Activated T-helper 1 cell treated with anti-CD3 and anti-CD28 coated beads, Interleukin-12 subunit alpha, Interleukin-12 subunit beta, Interleukin-2, Interleukin-4 antibody, amounts not matched to agents 30 ng/mL and 10 ng/mL and 1 ng/mL, durations not matched to agents 14 hours and 24 hours and 36 hours (primary cell): ENCODE measurements at places on chromosomes 11 and 22. TPM values are rescaled to one million over a fixed set of nuclear protein-coding genes. Genes with fewer than 3 reads are reported as not detected.

DNA sequence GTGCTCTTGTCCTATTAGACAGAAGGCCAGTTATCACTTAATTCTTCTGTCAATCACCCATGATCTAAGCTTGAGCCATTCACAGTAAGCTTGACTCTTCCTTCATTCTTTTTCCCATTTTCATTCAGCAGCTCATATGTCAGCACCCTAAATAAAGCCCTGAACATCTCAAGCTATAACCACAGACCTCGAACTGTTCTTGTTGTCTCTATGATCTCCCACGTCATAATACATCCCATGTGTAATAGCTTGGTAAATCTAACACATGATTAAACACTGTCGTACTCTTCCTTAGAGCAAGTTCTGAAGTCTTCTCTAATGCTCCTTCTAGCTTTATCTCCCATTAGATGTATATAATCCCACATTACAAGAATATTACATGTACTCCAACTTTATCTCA, 14.4 kb downstream of the MUC15 start:
- no peak for DNase-seq
- H3K36me3 ChIP-seq: no peaks in the 10 kb centered on the region
- no peaks in the 10 kb centered on the region for H3K27me3 ChIP-seq
- H3K4me3 ChIP-seq: no peak overlapping the region

GRCh38 chr11:65573391-65574079, 1.2 kb downstream of the FAM89B start:
- H3K27ac ChIP-seq: peak overlapping the region; percentile 89
- no peaks in the 10 kb centered on the region for H3K27me3 ChIP-seq
- H3K36me3 ChIP-seq: peaks cover 27% of the 10 kb centered on the region

DNA sequence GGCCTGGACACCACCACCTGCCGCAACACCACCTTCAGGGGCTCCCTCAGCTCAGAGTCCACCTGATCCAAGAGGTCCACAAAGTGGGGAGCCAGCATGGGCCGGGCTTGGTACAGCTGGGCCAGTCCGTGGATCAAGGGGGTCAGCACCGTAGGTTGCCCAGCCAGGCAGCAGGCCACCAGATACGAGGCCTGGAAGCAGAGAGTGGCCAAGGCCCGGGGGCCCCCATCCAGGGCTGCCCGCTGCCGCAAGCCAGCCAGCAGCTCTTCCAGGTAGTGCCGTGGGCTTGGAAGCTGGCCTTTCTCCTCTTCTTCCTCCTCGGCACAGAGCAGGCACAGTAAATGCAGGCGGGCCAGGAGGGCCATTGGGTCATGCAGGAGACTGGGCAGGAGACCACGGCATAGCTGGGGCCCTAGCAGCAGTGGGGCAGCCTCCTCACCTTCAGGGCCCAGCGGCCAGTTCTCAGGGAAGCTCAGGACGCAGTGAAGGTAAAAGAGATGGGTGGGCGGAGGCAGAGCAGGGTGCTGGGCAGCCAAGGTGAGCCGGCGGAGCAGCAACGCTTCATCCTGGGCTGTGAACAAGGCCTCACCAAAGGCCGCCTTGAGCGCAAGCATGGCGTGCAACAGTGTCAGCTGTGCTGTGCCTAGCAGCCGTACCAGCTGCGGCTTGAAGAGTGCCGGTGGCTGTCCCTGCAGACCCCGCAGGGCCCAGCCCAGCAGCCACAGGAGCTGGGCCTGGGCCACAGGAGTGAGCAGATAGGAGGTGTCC, 1.7 kb downstream of the AP5B1 start:
- no peak overlapping the region for H3K27ac ChIP-seq
- H3K4me3 ChIP-seq: peak overlapping the region; percentile 88
- peaks cover 26% of the 10 kb centered on the region for H3K4me1 ChIP-seq

- H3K36me3 ChIP-seq: no peaks in the 10 kb centered on the region
- H3K4me3 ChIP-seq: no peak overlapping the region
- peaks cover 2% of the 10 kb centered on the region for H3K27me3 ChIP-seq
- no peak for DNase-seq
- H3K4me1 ChIP-seq: no peaks in the 10 kb centered on the region
These were observed 20.1 kb upstream of the SWAP70 start for GRCh38 chr11:9643751-9644150.

GRCh38 chr22:27501191-27501936, 300.2 kb downstream of the MN1 start:
- no peak overlapping the region for H3K27ac ChIP-seq
- no peaks in the 10 kb centered on the region for H3K36me3 ChIP-seq
- no peaks in the 10 kb centered on the region for H3K27me3 ChIP-seq
- no peak for DNase-seq
- H3K4me1 ChIP-seq: no peaks in the 10 kb centered on the region
- H3K4me3 ChIP-seq: no peak overlapping the region

DNA sequence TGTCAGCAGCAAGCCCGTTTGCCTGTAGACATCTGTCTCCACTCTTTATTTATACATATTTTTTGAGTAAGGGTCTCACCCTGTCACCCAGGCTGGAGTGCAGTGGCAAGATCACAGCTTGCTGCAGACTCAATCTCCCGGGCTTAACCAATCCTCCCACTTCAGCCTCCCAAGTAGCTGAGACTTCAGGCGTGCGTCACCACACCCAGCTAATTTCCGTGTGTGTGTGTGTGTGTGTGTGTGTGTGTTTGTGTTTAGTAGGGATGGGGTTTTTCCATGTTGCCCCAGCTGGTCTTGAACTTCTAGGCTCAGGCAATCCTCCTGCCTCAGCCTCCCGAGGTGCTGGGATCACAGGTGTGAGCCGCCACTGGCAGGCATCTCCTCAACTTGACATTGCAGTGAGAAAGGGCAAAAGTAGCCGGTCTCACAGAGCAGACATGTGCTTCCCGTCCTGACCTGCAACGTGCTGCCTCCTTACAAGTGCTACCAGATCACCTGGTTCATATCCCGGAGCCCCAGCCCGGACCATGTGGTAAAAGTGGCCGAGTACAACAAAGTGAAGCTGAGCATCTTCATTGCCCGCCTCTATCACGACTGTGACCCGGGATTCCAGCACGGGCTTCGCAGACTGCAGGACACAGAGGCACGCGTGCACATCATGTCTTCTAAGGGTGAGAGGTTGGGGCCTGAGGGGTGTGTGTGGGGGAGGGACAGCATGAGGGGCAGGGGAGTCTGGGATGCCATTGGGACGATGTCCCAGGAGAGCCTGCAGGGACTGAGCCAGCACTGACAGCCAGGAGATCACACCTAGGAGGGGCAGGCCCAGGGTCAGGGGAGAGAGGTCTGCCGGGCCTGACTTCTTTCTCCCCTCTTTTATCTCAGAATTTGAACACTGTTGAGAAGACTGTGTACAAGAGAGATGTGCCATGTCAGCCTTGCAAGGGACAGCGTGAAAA, 5.6 kb upstream of the APOBEC3H start:
- H3K27me3 ChIP-seq: no peaks in the 10 kb centered on the region
- peaks cover 6% of the 10 kb centered on the region for H3K36me3 ChIP-seq
- peaks cover 85% of the 10 kb centered on the region for H3K4me1 ChIP-seq
- peak overlapping the region; percentile 75 for H3K4me3 ChIP-seq

- peaks cover 28% of the 10 kb centered on the region for H3K4me1 ChIP-seq
- H3K36me3 ChIP-seq: peaks cover 4% of the 10 kb centered on the region
- no peak overlapping the region for H3K4me3 ChIP-seq
- DNase-seq: no peak
- peaks cover 9% of the 10 kb centered on the region for H3K27me3 ChIP-seq
These were observed 3.1 kb upstream of the CAVIN3 start for GRCh38 chr11:6323291-6323905.

GRCh38 chr11:57514538-57515331, 767 bp downstream of the SLC43A1 start:
- peaks cover 4% of the 10 kb centered on the region for H3K27me3 ChIP-seq
- no peaks in the 10 kb centered on the region for H3K36me3 ChIP-seq
- peak; percentile 39 for DNase-seq
- peak overlapping the region; percentile 94 for H3K27ac ChIP-seq

GRCh38 chr22:17792854-17793434, 18.7 kb upstream of the BID start:
- no peak for DNase-seq
- no peak overlapping the region for H3K27ac ChIP-seq
- H3K4me3 ChIP-seq: no peak overlapping the region
- peaks cover 2% of the 10 kb centered on the region for H3K27me3 ChIP-seq
- no peaks in the 10 kb centered on the region for H3K36me3 ChIP-seq

DNA sequence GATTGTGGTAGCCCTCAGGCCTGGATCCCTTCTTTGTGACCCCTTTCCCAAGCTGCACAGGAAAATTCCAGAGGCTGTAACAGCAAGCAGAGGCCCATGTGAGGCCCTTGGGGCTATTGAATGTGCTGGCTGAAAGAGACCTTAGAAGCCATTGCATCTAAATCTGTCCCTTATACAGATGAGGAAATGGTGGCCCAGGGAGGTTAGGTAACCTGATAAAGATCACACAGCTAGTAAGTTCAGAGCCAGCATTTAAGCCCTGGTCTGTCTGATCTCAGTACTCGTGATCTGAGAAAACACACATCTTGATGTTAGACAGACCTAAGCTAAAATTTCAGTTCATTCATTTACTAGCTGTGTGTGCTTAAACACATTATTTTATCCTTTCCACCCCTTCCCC, 115.9 kb upstream of the TBCEL start:
- H3K36me3 ChIP-seq: no peaks in the 10 kb centered on the region
- H3K4me3 ChIP-seq: no peak overlapping the region
- no peak overlapping the region for H3K27ac ChIP-seq
- H3K4me1 ChIP-seq: no peaks in the 10 kb centered on the region
- peaks cover 5% of the 10 kb centered on the region for H3K27me3 ChIP-seq

GRCh38 chr11:73961321-73961720, 10.5 kb downstream of the DNAJB13 start:
- DNase-seq: no peak
- no peaks in the 10 kb centered on the region for H3K36me3 ChIP-seq
- no peak overlapping the region for H3K27ac ChIP-seq
- no peak overlapping the region for H3K4me3 ChIP-seq
- peaks cover 2% of the 10 kb centered on the region for H3K27me3 ChIP-seq

DNA sequence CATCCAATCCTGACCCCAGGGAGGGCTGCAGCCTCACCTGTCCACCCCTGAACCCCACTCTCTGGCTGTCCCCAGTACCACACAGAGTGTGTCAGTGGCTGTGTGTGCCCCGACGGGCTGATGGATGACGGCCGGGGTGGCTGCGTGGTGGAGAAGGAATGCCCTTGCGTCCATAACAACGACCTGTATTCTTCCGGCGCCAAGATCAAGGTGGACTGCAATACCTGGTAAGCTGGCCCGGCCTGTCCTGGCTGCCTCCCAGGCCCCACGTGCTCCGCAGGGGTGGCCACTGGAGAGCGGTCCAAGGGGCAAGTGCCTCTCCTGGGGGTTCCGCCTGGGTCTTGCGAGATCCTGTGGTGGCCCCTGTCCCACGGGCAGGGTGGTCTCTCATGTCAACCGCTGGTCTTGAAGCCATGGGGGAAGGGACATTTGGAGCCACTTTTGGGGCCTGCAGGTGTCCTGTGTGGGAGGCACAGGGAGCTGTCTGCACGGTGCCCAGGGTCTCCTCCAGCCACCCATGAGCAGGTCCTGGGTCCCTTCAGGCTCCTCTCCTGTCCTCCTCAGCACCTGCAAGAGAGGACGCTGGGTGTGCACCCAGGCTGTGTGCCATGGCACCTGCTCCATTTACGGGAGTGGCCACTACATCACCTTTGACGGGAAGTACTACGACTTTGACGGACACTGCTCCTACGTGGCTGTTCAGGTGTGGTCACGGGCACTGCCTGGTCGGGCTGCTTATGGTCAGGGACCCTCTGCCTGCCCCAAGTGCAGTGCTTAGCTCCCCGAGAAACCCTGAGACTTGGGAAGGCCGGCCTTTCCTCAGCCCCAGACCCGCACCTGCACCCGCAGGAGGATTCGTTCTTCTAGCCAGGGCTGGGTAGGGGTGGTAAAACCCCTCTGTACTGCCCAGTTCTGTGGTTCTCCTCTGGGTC, 11.8 kb downstream of the MUC2 start:
- H3K27ac ChIP-seq: no peak overlapping the region
- no peaks in the 10 kb centered on the region for H3K4me1 ChIP-seq
- no peaks in the 10 kb centered on the region for H3K36me3 ChIP-seq

DNA sequence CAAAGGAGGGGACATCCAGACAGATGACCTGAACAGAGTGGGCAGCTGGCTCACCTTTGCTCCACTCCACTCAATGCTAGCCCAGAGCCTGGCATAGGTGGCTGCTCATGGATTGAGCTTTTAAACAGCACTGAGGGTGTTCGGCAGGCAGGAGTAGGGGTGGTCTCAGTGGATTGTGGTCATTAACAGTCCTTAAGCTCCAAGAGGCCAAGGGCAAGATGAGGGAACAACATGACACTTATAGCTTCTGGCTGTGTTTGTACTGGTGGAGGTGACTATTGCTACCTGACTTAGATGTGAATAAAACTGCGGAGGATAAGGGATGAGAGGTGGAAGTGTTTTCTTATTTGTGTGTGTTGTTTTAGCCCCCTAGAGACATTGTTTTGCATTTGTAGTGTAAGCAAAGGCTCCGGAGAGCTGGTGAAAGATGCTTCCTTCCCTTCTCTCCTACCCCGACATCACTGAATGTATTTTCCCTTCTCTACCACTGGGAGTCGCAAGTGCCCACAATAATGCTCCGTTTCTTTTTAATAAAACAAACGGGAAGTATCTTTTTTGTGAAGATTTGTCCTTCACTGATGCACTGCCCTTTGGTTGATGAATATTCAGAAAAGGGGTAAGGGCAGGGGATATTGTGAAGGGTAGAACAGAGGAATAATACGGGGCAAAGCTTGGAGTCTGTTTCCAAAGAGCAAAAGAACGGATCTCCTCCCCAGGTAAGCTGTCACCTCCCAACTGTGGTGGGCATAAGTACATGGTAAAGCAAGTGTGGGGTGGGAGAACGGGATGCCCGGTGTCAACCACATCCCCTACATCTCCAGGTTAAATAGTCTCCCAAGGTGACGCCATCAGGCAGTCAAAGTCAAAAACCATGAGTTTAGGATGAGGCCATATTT, 27.5 kb upstream of the MTNR1B start:
- H3K4me3 ChIP-seq: no peak overlapping the region
- H3K4me1 ChIP-seq: peaks cover 8% of the 10 kb centered on the region
- H3K27ac ChIP-seq: no peak overlapping the region
- DNase-seq: no peak
- no peaks in the 10 kb centered on the region for H3K36me3 ChIP-seq

The SCN3B gene
- not detected in 2 replicates for total RNA-seq

The MB gene
- total RNA-seq: 5.3 and 5.7 TPM in 2 replicates

The CATSPER1 gene
- total RNA-seq: 0.18 and 0.76 TPM in 2 replicates

The TMEM191C gene
- total RNA-seq: 0.59 and 0.67 TPM in 2 replicates

The FOXRED2 gene
- total RNA-seq: 22.3 and 25.0 TPM in 2 replicates
